Activated naive CD4-positive, alpha-beta T cell treated with anti-CD3 and anti-CD28 coated beads, Interleukin-2, amount 50 U/mL, for 72 hours (primary cell): ENCODE measurements at places on chromosomes 16 and 17.

- no peak for DNase-seq
Measured at GRCh38 chr17:59707971-59708430, 547 bp downstream of the VMP1 start.

GRCh38 chr16:68246666-68247065 lies 1.5 kb downstream of the PLA2G15 start:
- no peak for DNase-seq

DNA sequence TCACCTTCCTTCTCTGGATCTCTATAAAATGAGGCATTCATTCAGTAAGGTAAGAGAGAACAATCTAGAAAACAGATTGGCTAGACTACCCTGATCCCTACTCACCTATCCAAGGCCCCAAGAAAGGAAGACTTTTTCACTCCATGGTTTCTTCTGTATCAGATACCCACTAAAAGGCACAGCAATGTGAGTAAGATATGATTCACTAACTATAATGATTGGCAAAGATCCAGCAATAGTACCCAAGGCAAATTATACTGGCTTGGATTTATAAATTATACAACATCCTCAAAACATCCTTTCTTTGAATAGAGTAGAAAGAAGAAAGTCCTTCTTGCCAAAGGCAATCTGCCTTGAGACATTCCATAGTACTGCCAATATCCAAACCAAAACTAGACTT lies 1432.0 kb upstream of the GOT2 start:
- no peak for DNase-seq

GRCh38 chr16:18936727-18937340 lies 10.6 kb upstream of the SMG1 start:
- DNase-seq = no peak

GRCh38 chr16:734981-735881 lies 5.6 kb downstream of the CIAO3 start:
- no peak for DNase-seq

GRCh38 chr17:8275421-8276290 lies 12.8 kb upstream of the RANGRF start:
- no peak for DNase-seq

GRCh38 chr16:88706965-88707826 lies 893 bp downstream of the CTU2 start:
- DNase-seq = no peak

DNA sequence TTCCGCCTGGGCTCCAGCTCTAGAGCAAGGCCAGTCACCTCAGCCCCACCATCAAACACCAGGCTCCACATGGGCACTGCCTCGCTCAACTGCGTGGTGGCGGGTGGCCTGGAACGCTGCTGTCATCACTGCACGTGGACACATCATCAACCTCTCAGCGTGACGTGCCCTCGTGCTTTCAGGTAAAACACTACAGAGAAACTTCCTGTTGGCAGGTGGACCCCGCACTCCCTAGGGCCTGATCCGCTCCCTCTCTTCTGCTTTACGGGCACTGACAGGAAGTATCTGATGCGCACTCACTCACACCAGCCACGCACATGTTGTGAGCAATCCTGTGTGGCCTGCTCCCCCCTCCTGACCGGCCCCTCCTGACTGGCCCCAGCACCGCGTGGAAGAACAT lies 87.4 kb downstream of the ANKRD11 start:
- DNase-seq = no peak

GRCh38 chr17:9928601-9929333 lies 23.7 kb upstream of the RCVRN start:
- no peak for DNase-seq

- no peak for DNase-seq
Measured at GRCh38 chr17:43545383-43545632, 832 bp downstream of the ETV4 start.

DNA sequence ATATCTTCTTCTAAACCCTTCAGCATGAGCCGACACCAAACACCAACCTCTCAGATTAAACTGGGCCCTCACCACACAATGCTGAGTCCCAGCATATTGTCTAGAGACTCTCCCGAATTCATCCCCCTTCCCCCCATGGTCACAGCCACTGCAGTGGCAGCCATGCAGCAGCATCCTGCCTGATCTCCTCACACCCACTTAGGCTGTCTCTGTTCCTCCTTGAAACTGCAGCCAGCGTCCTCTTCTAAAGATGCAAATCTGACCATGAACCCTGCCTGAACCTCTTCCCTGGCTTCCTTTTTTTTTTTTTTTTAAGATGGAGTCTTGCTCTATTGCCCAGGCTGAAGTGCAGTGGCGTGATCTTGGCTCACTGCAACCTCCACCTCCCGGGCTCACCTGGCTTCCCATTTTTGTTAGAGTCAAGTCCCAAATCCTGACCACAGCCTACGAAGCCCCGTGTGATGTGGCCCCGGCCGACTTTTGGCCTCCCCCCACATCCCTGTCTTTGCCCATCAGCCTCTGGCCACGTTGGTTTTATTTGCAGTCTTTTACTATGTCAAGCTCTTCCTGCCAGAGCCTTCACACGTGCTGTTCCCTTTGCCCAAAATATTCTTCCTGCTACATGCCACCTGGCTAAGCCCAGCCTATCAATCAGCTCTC lies 2.8 kb downstream of the FA2H start:
- no peak for DNase-seq

DNA sequence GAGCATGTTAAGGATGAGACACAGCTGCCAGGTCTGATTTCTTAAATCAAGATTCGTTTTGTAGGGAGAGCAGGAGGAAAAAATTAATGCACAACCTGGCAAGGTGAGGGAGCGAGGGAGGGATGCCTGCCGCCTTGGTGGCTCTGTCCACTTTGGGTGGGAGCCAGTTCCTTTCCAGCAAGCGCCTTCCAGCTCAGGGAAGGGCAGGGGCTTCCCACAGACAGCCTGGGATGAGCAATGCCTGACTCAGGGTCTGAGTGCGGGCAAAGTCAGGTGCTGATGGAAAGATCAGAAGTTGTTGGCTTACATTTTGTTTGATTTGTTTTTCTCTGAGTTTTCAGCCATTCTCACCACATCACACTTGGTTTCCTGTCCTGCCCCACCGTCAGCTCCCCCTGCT lies 220.7 kb downstream of the ENGASE start:
- no peak for DNase-seq

GRCh38 chr16:86063760-86064405 lies 164.9 kb downstream of the IRF8 start:
- no peak for DNase-seq

GRCh38 chr17:30413109-30413508 lies 34.4 kb downstream of the CPD start:
- no peak for DNase-seq

DNA sequence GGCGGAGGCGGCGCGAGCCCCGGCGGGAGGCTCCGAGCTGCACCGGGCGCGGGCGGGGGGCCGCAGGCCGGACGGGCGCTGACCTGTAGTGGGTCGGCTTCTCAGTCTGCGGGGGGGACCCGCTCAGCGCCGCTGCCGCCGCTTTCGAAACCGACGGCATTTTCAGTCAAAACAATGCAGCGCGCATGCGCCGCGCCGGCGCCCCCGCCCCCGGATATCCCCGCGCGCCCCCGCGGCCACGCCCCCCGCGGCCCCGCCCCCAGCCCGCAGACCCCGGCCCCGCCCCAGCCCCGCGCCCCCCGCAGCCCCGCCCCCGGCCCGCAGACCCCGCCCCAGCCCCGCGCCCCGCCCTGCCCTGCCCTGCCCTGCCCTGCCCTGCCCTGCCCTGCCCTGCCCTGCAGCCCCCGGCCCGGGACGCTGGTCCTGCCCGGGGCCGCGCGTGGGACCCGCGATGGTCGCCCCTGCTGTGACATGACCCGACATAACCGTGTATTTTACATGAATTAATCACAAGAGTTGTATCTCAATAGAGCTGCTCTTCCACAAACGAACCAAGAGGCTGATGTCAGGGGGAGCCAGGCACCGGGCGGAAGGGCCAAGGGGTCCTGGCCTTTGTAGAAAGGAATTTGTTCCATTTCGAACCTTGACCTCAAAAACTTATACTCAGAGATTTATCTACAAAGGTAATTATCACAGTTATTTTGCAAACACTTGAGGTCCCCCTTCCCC lies at the start of gene UNKL:
Gene UNKL, minus strand, starts transcription at position 173 of the 729 bp plus-strand sequence. Its CDS starts 13 bp downstream, at position 160.
- DNase-seq = peak; percentile 79

DNA sequence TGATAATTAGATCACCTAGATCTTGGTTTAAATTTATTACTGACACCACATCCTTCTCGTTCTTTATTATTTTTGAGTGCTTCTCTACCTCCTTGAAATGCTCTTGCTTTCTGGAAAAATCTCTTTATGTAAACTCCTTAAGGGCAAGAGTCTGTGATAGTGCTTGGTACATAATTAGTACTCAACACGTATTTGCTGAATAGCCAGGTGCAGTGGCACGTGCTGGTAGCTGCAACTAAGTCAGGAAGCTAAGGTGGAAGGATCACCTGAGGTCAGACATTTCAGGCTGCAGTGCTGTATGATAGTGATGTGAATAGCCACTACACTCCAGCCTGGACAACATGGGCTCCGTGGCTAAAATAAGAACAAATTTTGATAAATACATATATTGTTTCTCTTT lies 63.0 kb downstream of the PPM1E start:
- no peak for DNase-seq

DNA sequence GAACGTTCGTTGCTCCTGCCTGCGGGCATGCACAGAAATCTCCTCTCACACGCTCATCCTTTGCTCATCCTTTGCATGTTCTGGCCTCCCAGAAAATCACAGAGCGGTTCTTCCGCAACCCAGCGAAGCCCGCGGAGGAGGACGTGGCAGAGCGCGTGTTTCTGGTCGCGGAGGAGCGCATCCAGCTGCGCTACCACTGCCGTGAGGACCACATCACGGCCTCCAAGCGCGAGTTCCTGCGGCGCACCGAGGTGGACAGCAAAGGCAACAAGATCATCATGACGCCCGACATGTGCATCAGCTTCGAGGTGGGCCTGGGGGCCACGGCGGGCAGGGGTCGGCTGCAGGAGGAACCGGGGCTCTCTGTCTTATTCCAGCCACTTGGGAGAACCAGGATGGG lies 9.6 kb upstream of the KATNB1 start:
- no peak for DNase-seq

GRCh38 chr17:32265192-32265923 lies at the start of gene RHBDL3:
Gene RHBDL3, plus strand, starts transcription at chr17:32265832. Its CDS starts 358 bp downstream, at chr17:32266190.
- no peak for DNase-seq

DNA sequence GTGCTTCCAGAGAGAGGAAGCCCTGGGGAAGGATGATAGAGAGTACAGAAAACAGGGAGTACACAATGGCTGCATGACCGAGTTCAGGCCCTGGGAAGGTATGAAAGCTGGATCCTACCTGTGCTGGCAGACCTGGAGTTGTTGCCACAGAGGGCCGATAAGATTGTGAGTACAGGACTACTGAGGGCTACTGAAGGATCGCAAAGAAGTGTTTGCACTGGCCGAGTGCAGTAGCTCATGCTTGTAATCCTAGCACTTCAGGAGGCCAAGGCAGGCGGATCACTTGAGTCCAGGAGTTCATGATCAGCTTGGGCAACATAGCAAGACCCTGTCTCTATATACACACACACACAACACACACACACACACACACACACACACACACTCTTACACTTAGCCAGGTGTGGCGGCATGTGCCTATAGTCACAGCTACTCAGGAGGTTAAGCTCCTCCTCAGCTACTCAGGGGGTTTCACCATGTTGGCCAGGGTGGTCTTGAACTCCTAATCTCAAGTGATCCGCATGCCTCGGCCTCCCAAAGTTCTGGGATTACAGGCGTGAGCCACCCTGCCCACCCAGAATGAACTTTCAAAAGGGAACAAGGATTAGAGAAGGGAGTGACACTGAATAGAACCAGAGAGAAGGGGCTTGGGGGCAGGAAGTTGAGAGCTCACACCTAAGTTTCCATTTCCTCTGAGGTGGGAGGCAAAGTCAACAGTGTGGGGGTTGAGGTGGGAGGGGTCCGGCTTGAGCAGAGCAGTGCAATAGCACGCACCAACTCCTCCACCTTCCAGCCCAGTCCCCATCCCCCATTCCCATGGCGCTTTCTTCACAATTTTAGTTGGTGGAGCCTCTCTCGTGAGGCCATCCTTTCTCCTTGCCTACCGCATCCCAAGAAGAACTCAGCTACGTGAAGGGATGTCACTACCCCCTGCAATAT lies 7.5 kb downstream of the SCIMP start:
- no peak for DNase-seq

DNA sequence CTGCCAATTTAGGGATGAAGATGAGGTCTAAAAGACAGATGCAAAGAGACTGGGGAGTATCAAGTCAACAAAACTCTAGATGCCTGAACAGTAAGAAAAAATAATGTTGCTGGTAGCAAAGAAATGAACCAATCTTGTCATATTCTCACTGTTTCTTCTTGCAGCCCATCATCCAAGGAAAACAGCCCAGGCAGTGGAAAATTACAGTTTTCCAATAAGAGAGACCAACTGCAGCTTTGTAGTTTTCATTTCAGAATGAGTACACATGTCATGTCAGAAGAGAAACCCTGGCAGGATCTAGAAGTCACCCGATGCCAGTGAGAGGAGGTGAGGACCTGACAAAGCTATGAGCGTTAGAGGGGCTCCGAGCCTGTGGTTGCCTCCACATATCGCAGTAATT lies 500.4 kb upstream of the PSMD7 start:
- no peak for DNase-seq

- no peak for DNase-seq
Measured at GRCh38 chr16:86775511-86775921, 197.2 kb downstream of the FOXL1 start.

- DNase-seq = no peak
Measured at GRCh38 chr17:18988546-18989173, 15.9 kb downstream of the FAM83G start.

DNA sequence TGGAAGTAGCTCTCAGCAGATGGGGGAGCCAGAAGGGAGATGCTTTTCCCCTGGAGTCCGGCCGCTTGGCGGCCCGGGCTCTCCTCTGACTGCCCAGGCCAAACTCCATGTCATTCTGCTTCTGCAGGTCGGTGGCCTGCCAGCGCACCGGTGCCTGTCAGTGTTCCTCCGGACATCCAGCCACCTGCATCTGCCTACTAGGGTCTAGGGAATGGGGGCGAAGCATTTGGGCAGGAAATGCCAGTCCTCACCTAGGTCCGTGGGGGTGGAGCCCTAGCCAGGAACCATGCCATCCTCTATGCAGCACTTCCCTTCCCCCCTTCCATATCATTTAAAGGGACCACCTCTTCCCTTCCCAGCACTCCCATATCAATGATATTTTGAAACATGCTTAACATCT lies 34.2 kb downstream of the GJC1 start:
- no peak for DNase-seq

GRCh38 chr16:997440-998051 lies 16.0 kb downstream of the SOX8 start:
- peak; percentile 80 for DNase-seq

DNA sequence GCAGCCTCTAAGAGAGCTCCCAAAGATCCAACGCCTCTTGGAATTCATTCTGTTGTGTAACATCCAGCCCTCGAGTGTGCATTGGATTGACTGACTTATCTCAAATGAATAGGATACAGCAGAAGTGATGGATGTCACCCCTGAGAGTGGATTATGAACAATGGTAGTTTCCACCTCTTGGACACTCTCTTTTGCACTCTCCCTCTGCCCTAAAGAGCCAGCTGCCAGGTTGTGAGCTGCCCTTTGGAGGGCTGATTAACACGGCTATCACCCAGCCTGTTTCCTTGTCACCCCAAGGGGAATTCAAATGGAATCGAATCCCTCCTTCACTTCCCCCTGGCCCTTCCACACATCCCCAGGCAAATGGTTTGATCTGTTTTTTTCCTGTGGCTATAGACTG lies 21.2 kb upstream of the HAPSTR1 start:
- no peak for DNase-seq

GRCh38 chr17:29616300-29617048 lies 6.2 kb downstream of the CORO6 start:
- no peak for DNase-seq
